ENCODE measurements at places on chromosomes 5 and 9. TPM values are rescaled to one million over a fixed set of nuclear protein-coding genes. Genes with fewer than 3 reads are reported as not detected.
A peak's percentile ranks its signal among the peaks of the same experiment; 100 is the strongest.

RALGPS1 gene
- total RNA-seq: 11.9 TPM

LHFPL2 gene
- total RNA-seq: 89.9 TPM

PRDM12 gene
- total RNA-seq: not detected

GRCh38 chr5:117271656-117272055 is 697.0 kb upstream of the SEMA6A start:
- H3K27me3 ChIP-seq: no peaks in the 10 kb centered on the region
- no peak overlapping the region for H3K27ac ChIP-seq
- no peak for DNase-seq
- no peaks in the 10 kb centered on the region for H3K36me3 ChIP-seq
- H3K4me3 ChIP-seq: no peak overlapping the region

CD72 gene
- total RNA-seq: 3.4 TPM

PRKAA1 gene
- 71.6 TPM for total RNA-seq

- no peaks in the 10 kb centered on the region for H3K4me1 ChIP-seq
- no peaks in the 10 kb centered on the region for H3K36me3 ChIP-seq
- no peak overlapping the region for H3K27ac ChIP-seq
- H3K4me3 ChIP-seq: no peak overlapping the region
- DNase-seq: peak; percentile 72
These were observed 243.5 kb downstream of the MAST4 start for GRCh38 chr5:66839636-66840185.

HK3 gene
- 29.0 TPM for total RNA-seq

TAF11L10 gene
- total RNA-seq: not detected

CEL gene
- total RNA-seq: 0.47 TPM

- H3K4me3 ChIP-seq: no peak overlapping the region
- peaks cover 1% of the 10 kb centered on the region for H3K36me3 ChIP-seq
- no peak overlapping the region for H3K27ac ChIP-seq
- no peaks in the 10 kb centered on the region for H3K27me3 ChIP-seq
These were observed 17.9 kb downstream of the MRPS27 start for GRCh38 chr5:72302171-72302570.

GRCh38 chr9:135815830-135816650 is 91.3 kb downstream of the CAMSAP1 start:
- H3K27ac ChIP-seq: no peak overlapping the region
- H3K4me1 ChIP-seq: no peaks in the 10 kb centered on the region
- no peak for DNase-seq

DNA sequence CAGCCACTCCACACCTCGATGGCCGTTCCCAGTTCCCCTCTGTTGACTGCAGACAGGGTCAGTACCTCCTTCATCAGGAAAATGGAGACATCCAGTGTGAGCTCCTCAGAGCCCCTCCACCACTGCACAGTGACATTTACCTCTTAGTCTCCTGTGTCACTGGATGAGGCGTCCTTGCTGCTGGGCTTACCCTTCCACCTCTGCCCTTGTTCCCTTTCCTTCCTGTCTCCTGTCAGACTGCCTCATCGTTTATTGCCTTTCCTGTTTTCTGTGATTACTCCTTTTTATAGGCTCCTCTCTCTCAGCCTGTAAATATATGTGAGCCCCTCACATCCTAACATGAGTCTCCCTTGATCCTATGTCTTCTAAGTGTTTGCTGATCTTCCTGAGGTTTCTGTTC is 23.2 kb upstream of the SPTAN1 start:
- no peaks in the 10 kb centered on the region for H3K27me3 ChIP-seq
- no peak overlapping the region for H3K27ac ChIP-seq
- no peak for DNase-seq
- H3K4me1 ChIP-seq: no peaks in the 10 kb centered on the region

NRARP gene
- 15.2 TPM for total RNA-seq

DNA sequence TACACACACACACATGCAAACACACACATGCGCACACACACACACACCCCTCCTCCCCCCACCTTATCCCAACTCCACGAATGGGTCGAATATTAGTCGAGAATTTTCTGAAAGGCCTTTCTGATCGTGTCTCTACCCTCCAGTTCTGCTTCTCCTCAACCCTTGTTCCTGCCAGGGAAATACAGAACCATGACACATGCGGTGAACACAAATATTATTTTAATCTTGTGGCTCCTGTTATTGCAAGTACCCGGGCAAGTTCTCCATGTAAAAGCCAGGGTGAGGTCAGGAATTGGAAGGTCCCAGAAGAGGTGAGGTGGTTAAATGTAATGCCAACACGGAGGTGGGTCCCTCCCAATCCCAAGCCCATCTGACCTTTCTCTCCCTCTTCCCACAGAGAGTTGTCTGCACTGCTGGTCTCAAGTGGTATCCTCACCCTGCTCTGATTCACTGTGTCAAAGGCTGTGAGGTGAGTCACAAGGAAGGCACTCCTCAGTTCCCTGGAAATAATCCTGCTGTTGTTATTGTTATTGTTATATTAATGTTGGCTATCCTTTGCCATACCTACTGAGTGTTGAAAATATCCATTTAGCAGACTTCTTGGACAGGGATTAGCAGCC is 223.7 kb downstream of the PAPPA start:
- no peaks in the 10 kb centered on the region for H3K27me3 ChIP-seq
- no peak for DNase-seq
- no peaks in the 10 kb centered on the region for H3K4me1 ChIP-seq
- no peak overlapping the region for H3K4me3 ChIP-seq
- no peaks in the 10 kb centered on the region for H3K36me3 ChIP-seq
- H3K27ac ChIP-seq: no peak overlapping the region

- no peak overlapping the region for H3K27ac ChIP-seq
- no peak overlapping the region for H3K4me3 ChIP-seq
- H3K27me3 ChIP-seq: no peaks in the 10 kb centered on the region
These were observed 510.6 kb upstream of the MPDZ start for GRCh38 chr9:13790055-13790454.

DNA sequence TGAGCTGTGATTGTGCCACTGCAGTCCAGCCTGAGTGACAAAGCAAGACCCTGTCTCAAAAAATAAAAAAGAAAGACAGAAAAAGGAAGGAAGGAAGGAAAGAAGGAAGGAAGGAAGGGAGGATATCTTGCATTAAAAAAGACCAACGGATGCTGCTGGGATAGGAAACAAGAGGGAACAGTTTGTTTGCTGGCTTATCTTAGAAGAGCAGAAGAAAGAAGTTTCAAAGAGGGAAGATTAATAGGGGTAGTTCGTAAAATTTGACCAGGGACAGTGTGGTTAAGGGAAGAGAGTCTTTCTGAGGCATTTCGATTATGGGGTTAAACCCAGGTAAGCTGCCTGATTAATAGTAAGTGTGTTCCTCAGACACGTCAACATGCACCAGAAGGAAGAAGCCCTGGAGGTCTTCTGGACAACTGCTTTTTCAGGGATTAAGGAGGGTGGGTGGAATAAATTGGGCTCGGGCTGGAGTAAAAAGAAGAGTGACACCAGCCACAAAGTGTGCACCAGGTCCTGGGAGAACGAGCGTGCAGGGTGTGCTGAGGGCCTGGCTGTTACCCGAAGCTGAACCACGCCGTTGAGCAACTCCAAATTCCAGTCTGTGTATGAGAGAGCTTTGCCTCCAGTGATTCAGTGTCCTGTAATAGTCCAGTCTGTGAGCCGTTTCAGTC is 24.8 kb downstream of the FYB1 start:
- H3K4me1 ChIP-seq: no peaks in the 10 kb centered on the region
- H3K27me3 ChIP-seq: no peaks in the 10 kb centered on the region
- DNase-seq: peak; percentile 19
- H3K4me3 ChIP-seq: no peak overlapping the region
- H3K36me3 ChIP-seq: no peaks in the 10 kb centered on the region

Data from left lung (tissue), 14 donors.